Left renal cortex interstitium (tissue), 4 donors: ENCODE measurements at places on chromosomes 4 and X.

GRCh38 chrX:77003956-77004355, 443.2 kb upstream of the FGF16 start:
- no peak for DNase-seq

- DNase-seq = no peak
Observed at GRCh38 chrX:39853417-39854030, 244.2 kb downstream of the BCOR start.

- DNase-seq = no peak
Observed at GRCh38 chr4:12439633-12440305, 1011.1 kb upstream of the HS3ST1 start.

- DNase-seq = no peak
Observed at GRCh38 chr4:108175966-108176365, 7.2 kb upstream of the LEF1 start.

DNA sequence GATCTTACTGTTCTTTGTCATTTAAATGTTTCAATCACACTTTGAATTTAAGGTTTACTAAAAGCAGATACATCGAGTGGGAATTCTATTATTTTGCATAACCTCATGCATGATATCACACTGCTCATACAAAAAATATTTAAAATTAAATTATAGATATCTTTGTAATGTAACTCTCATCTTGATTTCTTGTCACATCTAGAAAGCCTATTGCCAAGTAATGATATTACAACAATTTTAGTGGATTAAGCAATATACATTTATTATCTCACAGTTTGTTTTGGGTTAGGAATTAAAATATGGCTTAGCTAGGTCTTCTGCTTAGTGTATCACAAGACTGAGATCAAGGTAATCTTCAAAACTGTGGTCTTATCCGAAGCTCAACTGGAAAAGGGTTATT, 865.0 kb downstream of the CCSER1 start:
- no peak for DNase-seq

GRCh38 chr4:111064342-111064993, 441.6 kb upstream of the PITX2 start:
- no peak for DNase-seq

GRCh38 chr4:80073473-80074008, 512 bp upstream of the ANTXR2 start:
- DNase-seq = no peak

DNA sequence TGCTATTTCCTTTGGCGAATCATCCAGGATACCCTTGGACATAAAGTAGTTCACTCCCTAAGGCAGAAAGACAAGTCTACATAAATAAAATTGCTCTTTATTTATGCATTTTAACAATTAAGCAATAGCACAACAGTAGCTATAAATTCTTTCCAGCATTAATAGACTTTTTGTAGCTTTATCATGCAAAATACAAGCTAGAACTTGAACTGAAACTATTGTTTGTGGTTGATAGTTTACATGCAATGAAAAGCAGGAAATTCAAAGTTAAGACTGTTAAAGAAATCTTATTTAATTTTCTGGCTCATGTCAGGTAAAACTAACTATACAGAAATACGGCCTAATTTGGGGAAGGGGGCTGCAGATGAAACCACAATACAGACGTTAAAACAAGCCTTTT, 42.3 kb downstream of the FBXO8 start:
- DNase-seq = no peak

DNA sequence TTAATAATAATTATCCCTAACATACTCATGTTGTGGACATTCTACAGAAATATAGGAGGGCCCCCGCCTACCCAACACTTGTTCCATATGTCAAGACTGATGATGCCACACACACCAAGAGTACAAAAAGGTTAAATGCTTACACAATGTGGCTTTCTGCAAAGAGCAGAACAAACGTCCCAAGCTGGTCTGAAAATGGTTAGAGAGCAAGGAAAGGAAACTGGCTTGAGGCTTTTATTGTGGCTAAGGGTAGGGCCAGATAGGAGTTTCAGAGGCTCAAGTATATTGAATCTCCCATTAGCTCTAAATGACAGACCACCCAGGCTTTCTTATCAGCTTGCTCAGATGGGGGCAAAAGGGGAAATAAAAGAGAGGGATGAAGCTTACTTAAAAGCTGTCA, 134.1 kb upstream of the C1QTNF7 start:
- no peak for DNase-seq

GRCh38 chr4:82842593-82842992, 44.0 kb upstream of the SCD5 start:
- no peak for DNase-seq
